ENCODE measurements at places on chromosomes 16 and 17.

GRCh38 chr16:28820016-28820415 lies 2.8 kb upstream of the ATXN2L start:
- DNase-seq: no peak

GRCh38 chr17:55383771-55384642 lies 37.6 kb downstream of the MMD start:
- DNase-seq: no peak

DNA sequence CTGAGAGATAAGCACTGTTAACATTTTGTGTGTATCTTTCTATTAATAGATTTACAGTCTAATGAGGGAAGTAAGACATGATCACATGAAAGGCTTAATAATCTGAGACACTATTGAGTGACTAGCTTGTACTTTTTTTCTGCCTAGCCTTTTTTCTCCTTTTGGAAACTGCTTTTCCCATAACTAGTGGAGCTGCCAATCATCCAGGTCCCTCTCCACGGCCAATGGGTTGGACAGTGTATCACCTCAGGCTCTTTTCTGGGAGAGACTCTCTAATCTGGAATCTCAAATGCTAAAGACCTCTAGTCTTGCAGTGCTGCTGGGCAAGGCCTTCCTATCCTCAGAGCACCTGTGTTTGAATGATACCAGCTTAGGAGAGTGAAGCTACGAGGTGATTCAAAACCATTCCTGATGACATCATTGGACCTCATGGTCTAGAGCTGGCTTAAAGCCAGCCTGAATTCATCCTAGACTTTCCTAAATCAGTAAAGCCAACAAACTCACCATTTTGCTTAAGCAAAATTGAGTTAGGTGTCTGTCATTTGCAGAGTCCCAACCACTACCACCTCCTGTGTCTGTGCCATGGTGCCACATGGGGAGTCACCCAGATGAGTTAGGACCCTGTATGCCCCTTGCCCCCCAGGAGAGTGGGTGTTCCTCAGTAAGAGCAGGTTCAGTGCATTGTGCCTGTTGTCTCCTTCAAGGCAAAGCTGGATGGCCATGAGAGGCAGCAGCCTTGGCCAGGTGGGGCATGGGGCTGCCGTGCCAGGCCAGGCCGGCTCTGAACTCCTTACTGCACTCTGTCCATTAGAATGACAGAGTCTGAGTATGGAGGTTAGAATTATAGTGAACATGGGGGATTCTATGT lies 62.9 kb downstream of the SPECC1 start:
- DNase-seq: peak; percentile 44

- no peak for DNase-seq
These were observed 7.9 kb upstream of the MSL1 start for GRCh38 chr17:40113907-40114245.

- no peak for DNase-seq
These were observed 300.6 kb downstream of the SEC14L1 start for GRCh38 chr17:77441130-77441920.
